ENCODE measurements at places on chromosomes 3 and 15. TPM values are rescaled to one million over a fixed set of nuclear protein-coding genes. Genes with fewer than 3 reads are reported as not detected.

The PDZRN3 gene
- total RNA-seq: 28.0 TPM

The CXCR6 gene
- not detected for total RNA-seq

The FSD2 gene
- not detected for total RNA-seq

The SERINC4 gene
- under 0.01 TPM for total RNA-seq

All from temporal lobe (tissue), 4 donors.